Retina (tissue), 1 donor: ENCODE measurements at places on chromosomes 2 and 18.

DNA sequence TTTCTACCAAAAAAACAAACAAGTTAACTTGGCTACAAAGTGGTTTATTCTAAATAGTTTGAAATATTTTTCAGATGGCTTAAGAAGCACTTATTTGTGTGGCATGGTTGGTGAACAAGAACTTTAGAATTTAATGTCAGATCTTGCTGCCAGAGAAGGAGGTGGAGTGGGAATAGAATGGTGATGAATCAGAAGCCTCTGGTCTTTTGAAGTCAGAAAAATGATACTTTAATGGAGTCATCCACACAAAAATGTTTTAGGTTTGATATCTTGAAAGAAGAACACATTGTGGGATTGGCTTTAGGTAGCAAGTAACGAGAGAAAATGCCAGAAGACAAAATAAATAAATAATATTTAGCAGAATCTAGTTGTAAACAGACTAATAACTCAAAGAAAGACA is 243.1 kb upstream of the FANCL start:
- no peak for DNase-seq

DNA sequence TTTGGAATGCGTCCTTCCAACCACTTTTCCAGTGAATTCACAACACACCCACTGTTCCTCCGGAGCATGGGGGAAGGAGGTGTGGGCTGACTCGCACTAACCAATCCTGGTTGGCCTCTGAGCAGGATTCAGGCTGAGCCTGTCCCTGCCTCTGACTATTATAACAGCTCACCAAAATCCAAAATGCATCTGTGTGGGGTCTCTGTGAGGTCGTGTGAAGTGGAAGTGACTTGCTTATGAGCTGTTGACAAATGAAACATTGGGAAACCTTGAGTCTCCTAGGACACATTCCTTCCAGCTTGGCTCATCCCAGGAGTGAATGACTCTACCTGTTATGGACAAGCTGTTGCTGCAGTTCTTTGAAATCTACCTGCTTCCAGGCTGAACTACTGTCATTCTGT is 1.5 kb downstream of the CIDEA start:
- DNase-seq: no peak

DNA sequence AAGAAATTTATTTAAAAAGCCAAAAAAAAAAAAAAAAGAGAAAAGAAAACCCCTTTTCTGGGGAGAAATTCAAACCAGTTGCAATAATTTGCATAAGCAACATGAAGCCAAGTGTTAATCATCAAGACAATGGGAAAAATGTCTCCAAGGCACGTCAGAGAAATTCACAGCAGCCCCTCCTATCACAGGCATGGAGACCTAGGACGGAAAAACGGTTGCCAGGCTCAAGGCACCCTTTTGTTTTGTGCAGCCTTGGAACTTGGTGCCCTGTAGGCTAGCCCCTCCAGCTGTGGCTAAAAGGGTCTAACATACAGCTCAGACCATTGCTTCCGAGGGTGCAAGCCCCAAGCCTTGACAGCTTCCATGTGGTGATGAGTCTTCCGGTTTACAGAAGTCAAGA is 509.2 kb upstream of the SOX11 start:
- DNase-seq: no peak

- no peak for DNase-seq
Measured at GRCh38 chr2:46576875-46577274, 97.5 kb downstream of the TMEM247 start.

GRCh38 chr2:84953535-84953934 is 17.4 kb upstream of the KCMF1 start:
- no peak for DNase-seq

- DNase-seq: no peak
Measured at GRCh38 chr2:222778400-222778799, 82.4 kb upstream of the ACSL3 start.

- DNase-seq: no peak
Measured at GRCh38 chr2:187548656-187549055, 5.6 kb downstream of the TFPI start.

DNA sequence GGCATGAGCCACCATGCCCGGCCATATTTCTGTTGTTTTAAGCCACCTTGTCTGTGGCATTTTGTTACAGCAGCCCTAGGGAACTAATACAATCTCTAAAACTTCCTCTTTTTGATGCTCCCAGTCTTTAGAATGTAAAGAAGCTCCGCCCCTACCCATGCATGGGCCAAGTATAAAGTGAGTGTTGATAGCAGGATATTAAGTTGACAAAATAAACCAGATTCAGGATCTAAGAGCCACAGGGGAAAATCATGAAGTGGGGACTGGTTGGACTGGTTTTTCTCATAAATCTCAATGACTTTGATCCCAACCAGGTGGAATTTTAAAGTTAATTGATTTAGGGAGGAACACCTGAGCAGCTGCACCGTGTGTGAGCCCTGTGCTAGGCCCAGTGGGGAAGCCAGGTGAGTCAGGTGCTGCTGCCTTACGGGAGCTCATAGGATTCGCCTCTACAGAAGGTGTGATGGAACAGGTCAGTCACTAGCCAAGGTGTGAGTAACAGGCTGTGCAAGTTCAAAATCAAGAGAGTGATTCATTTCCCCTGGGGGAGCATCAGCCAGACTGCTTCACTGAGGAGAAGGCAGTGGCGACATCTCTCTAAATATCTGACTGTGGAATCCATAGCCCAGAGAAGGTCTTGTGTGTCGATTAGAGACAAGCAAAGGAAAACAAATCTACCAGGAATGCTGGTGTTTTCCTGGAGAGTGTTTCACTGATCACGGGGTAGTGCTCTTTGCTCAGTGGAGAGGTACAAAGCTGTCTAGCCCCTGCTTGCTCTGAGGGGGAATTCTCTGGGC is 63.0 kb upstream of the MSH2 start:
- DNase-seq: no peak

DNA sequence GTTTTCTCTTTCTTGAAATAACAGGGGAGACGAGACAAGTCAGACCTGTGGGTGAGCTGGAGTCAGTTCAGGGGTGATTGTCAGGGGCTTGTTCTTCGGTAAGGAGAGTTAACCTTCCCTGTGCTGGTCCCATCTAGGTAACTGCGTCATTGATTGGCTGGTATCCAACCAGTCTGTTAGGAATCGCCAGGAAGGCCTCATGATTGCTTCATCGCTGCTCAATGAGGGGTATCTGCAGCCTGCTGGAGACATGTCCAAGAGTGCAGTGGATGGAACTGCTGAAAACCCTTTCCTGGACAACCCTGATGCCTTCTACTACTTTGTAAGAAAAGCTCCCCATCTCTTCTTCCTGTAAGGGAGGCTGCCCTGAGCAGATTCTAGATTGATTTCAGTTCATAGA is 21.3 kb downstream of the PLEK start:
- DNase-seq: no peak

DNA sequence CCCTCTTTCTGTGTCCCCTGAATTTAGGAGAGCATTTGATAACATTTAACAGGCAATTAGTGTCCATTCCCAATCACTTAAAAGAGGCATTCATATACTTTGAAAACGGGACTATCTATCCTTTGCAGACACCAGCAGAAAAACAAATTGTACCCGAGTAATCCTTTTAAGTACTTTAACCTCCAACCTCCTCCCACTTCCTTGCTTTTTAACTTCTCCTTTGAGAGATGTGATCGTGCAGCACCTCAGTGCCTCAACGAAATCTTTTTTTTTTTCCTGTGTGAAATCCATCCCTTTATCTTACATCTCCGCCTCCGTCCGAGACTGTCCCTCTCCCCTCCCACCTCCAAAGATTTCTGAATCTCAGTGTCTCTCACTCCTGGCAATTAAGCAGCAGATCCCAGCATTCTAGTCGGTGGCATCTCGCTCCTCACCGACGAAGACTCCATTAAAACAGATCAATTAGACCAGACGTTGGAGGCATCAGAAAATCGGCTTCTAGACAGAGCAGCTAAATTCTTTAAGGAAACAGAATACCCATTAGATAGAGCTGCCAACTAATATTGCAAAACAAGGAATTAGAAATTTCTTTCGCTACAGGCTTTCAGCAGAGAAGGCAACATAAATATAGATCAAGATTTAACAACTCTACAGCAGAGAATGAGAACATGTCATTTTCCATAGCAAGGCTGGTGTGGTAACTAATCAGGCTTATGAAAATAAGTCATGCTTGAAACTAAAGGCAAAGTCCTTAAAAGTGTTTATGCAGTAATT is 1.9 kb upstream of the TMEFF2 start:
- peak; percentile 63 for DNase-seq

- DNase-seq: no peak
Measured at GRCh38 chr2:31109633-31110192, 28.5 kb downstream of the GALNT14 start.

- no peak for DNase-seq
Measured at GRCh38 chr2:215847718-215848117, 165.6 kb downstream of the MREG start.

- DNase-seq: no peak
Measured at GRCh38 chr2:66567729-66568128, 132.8 kb downstream of the MEIS1 start.

DNA sequence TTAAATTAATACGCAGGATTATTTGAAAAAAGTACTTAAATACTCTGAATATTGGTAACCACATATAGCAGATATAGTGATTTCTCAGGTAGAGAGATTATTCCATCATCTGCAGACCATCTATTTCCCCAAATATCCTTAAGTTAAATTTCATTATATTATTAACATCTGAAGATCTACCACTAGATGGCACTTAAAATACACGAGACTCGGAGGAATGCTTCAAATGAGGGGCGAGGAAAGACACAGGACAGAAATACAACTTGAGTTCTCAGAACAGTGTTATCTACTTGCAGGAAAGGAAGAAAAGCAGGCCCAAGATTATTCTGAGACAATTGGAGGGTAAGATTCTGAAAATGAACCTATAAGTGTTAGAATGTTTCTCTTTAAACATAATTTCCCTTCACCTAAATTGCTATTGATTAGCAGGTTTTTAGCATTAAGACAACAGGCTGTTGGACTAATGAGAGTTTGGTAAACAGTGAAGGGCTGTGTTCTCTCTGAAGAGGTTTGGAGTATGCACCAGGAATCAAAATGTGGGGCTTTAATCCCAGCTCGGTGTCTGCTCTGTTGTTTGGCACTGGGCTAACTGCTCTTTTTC is 76.9 kb upstream of the GCFC2 start:
- DNase-seq: peak; percentile 40

GRCh38 chr2:146734042-146734820 is 1110.6 kb upstream of the ACVR2A start:
- peak; percentile 40 for DNase-seq

DNA sequence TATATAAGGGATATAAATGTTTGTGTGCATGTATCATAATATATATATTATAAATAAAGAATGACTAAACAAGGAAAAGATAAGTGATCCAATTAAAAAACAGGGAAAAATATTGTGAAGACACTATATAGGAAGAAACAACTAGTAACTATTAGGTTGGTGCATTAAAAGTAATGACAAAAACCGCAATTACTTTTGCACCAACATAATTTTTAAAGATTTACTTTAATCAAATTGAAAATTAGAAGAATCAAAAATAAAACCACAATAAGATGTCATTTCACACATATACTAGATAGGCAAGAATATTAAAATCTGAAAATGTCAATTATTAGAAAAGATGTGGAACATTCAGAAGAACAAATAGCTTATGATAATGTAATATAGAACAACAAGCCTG is 595.9 kb downstream of the KCNJ3 start:
- no peak for DNase-seq

GRCh38 chr2:45074713-45075112 is 65.5 kb upstream of the SIX2 start:
- DNase-seq: no peak

GRCh38 chr2:28004086-28004485 is 113.6 kb downstream of the BABAM2 start:
- no peak for DNase-seq

- DNase-seq: no peak
Measured at GRCh38 chr18:49846361-49846662, 33.0 kb upstream of the ACAA2 start.

DNA sequence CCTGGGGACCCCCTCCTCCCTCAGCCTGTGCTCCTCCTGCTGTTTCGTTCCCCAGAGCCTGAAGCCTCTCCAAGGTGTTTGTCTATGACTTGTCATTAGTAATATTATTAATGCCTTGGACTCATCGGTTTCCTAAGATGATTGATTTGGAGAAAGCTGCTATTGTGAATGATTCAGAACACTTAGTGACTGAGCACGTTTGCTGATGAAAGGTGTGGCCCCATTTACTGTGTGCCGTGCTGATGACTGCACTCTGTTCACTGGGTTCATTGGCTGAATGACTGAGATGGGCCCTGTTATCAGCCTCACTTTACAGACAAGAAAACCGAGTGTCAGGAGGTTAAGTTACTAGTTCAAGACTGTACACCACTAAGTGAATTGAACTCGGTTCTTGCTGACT is 111.4 kb downstream of the SPP2 start:
- DNase-seq: no peak

GRCh38 chr18:80252136-80252535 is 4.8 kb upstream of the PARD6G start:
- DNase-seq: no peak

- DNase-seq: no peak
Measured at GRCh38 chr2:6908291-6908690, 8.9 kb upstream of the RNF144A start.

DNA sequence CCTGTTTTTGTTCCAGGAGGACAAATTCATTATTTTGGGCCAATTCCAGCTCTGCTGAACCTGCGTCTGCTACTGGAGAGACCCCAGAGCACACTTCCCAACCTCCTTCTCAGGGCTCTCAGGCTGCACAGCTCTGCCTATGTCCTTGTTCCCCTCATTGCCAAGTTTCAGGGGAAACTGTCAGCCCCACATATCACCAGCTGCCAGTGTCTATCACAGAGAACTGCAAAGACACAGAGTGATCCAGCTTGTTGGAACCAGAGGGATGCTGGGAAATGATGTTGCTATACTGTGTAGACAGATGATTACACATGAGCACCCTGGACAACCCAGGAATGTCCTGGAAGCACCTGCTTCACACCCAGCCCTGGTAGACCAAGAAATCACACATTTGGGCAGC is 67.4 kb upstream of the TMEM247 start:
- DNase-seq: no peak

DNA sequence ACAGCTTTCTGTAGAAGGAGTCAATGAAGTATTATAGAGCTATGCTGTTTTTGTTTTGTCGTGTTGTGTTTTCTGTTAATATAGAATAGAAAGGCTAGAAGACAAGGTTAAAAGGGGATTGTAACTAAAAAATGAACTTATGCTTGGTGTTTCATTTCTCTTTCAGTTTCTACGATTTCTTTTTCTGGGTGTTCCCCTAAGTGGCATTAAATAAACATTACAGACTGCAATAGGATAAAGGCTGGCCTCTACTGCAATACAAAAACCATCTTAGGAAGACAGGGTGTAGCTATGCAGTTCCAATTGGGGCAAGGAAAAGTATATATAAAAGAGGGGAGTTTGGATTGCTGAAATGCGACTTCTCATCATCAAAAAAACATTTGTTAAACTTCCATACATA is 1609.7 kb upstream of the ACVR2A start:
- DNase-seq: no peak
